ENCODE measurements at places on chromosomes 5 and 9. TPM values are rescaled to one million over a fixed set of nuclear protein-coding genes. Genes with fewer than 3 reads are reported as not detected.

The CSF2 gene
- not detected for polyA plus RNA-seq

The RNF183 gene
- polyA plus RNA-seq = 0.67 TPM

The SNX2 gene
- 125 TPM for polyA plus RNA-seq

The TIMD4 gene
- polyA plus RNA-seq = 0.33 TPM

The ANKRD55 gene
- polyA plus RNA-seq = 0.45 TPM

The LHX6 gene
- 18.2 TPM for polyA plus RNA-seq

The SLC6A19 gene
- polyA plus RNA-seq = not detected

The PRR16 gene
- polyA plus RNA-seq = 12.8 TPM

DNA sequence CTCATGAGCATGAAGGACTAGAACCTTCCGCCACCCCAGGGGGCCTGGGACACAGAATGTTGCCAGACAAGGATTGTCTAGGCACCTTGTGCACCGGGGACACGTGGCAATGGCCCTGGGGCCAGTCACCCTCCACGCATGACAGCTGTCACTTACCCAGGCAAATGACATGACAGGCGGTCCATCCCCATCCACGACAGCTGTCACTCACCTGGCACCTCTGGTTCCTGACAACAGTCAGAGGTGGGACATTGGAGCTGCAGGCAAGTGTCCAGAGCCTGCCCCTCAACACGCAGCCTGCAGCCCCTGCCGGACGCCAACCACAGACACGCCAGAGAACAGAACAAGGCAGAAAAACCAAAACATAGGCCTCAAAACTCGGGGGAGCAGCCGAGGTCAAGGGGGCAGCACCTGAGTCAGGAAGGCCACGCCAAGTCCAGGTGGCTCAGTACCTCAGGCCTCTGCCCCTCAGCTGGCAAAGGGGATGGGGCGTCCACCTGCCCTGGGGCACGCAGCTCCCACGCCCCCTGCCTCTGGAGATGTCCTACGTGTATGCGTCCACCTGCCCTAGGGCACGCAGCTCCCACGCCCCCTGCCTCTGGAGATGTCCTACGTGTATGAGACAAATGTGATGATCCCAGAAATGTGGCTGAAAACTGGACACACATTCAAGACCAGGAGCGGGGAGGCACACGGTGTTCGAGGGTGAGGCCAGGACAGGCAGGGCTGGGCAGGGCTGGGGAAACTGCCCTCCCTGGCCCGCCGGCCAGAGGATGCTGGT lies 14.5 kb downstream of the VAV2 start:
- DNase-seq = no peak

GRCh38 chr9:127642082-127642740 lies 30.1 kb downstream of the STXBP1 start:
- peak; percentile 39 for DNase-seq

GRCh38 chr5:1162751-1163150 lies 38.6 kb upstream of the SLC6A19 start:
- no peak for DNase-seq

DNA sequence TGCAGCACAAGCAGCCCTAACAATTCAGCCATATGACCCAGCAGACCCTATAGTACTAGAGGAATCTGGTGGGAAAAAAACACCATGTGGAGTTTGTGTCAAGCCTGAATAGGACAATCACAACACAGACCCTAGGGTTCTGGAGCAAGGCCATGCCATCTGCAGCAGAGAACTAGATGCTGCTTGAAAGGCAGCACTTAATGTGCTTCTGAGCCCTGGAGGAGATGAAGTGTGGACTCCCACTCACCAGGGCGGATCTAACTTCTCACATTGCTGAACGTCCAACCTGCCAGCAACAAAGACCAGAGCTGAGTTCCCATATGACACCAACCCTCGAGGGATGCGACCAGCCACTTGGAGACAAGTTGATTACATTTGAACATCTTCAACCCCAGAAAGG lies 43.2 kb downstream of the GABBR2 start:
- DNase-seq = no peak

DNA sequence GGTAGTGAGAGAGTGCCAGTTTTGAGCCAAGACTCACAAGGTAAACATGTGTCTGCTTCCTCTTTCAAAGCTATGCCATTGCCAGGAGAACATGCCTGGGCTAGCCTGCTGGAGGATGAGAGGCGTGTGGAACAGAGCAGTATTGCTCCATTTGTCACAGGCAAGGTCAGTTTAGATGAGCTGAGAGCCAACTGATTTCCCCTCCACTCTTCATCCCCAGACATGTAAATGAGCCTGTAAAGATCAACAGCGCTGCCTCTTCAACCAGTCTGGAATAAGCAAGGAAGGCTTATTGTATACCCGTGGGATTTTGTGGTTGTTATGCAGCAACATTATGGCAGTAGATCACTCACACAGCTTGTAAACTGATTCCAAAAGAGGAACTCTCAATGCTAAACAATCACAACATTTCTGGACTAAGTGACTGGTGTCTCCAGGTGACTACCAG lies 8.2 kb upstream of the GDNF start:
- no peak for DNase-seq

DNA sequence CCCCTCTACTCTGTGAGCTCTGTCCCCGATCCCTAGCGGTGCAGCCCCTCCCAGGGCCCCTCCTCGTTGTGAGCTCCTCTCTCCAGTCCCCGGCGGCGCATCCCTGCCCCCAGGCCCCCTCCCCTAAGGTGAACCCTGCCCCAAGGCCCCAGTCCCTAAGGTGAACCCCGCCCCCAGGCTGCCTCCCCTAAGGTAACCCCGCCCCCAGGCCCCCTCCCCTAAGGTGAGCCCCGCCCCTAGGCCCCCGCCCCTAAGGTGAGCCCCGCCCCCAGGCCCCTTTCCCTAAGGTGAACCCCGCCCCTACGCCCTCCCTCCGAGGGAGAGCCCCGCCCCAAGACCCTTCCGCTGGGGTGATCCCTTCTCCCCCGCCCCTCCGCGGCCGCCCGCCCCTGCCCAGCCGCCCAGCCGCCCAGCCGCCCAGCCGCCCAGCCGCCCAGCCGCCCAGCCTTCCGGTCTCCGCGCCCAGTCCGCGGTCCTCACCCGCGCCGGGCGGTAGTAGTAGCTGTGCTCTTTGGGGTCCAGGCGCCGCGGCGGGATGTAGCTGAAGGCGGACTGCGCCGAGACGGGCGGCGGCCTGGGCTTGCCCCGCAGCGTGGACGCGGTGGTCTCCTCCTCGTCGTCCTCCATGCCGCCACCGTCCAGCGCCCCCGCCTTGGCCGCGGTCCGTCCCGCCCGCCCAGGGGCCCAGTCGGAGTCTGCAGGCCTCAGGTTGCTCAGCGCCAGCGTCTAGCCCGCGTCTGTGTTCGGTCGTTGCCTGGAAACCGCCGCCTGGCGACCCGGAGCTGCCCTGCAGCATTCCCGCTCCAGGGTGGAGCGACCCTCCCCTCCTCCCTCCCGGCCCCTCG lies at the start of gene CFAP90:
Gene CFAP90 (minus strand): TSS at position 739 of the 845 bp plus-strand sequence. CDS start 112 bp downstream, at position 627.
- peak; percentile 85 for DNase-seq

DNA sequence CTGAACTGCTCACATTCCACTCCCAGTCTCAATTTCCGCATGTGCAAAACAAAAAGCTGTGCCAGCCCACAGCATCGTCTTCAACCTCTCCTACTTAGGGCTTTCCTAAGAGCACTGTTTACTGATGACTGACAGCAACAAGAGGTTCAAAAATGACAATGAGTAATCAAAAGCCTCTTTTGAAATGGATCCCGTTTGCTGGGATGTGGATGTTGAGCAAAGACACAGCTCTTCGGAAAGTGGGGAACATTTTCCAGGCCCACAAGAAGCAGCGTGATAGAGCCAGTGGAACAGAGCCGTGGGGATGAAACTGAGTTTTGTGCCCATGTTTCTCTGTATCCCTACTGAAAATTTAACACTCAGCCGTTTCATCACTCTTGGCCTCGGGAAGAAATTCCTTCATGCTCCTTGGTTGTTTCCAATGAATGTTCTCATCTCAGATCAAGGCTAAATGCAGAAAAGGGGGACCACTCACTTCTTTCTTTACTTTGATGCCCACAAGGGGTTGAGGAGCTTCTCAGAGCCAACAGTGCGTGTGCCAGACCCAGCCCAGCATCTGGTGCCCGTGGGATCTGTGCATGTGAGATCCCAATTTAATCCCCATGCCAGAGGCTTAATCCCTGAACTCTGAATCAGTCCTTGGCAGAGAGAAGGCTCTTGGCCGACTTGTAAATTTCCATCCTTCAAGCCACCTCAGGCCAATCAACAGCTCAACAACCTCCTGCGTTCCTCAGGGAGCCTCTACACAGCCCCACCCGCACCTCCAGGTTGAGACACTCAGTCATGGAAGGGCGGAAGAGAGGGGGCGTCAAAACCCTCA lies 230.2 kb upstream of the DAPK1 start:
- DNase-seq = no peak

GRCh38 chr9:8157683-8158324 lies 358.2 kb upstream of the DMAC1 start:
- DNase-seq = no peak

- no peak for DNase-seq
These were observed 40.9 kb downstream of the NFIB start for GRCh38 chr9:14272927-14273528.

DNA sequence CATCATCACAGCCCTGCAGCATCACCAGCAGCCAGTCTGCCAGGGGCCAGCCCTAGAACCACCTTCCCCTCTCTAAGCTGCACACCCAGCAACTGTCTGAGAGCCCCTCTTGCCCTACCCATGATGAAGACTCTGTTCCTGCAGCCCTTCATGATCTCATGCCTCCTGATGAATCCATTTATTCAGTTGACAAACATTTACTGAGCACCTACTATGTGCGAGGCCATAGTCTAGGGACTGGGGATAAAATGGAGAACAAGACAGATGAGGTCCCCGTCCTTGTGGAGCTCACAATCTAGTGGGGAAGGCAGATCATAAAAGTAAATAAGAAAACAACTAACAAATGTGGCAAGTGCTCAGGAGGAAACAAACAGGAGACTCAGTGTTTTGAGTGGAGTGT lies 96.3 kb downstream of the PCDH1 start:
- no peak for DNase-seq

- DNase-seq = peak; percentile 88
These were observed 111.9 kb downstream of the NR6A1 start for GRCh38 chr9:124659099-124659659.

DNA sequence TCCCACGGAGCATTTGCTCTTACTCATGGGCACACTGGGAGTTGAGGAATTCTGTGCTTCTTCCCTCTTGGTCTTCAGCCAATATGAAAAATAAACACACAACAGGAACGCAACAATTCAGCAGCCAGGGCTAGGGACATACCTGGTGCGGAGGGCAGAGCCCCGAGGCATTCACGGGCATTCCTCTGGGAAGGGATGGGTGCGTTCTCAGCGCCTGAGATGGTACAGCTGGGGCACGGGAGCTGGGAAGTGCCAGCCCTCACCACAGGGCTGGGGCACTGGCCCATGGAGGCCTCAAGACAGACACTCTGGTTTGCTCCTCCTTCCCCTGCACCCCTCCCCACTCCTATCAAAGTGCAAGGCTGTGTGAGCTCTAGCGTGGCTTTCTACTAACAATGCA lies 2.1 kb downstream of the SLC6A3 start:
- no peak for DNase-seq

- no peak for DNase-seq
These were observed 50.7 kb downstream of the P4HA2 start for GRCh38 chr5:132176987-132177386.

DNA sequence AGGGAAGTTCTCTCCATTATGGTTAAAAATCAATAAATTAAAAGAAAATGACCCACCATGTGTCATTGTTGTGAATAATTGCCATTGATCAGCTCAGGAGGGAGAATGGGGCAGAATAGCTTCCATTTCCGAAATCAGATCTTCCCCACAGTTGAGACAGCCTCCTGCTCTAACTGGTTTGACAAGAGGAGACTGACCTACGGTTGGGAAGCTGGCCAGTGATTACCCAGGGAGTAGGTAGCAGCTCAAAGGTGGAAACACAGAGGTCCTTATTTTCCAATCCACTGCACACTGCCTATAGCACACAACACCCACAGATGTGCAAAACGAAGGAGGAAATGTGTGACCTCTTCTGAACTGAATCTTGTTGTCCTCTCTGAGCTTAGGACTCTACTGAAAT lies 69.0 kb upstream of the DAPK1 start:
- DNase-seq = no peak

DNA sequence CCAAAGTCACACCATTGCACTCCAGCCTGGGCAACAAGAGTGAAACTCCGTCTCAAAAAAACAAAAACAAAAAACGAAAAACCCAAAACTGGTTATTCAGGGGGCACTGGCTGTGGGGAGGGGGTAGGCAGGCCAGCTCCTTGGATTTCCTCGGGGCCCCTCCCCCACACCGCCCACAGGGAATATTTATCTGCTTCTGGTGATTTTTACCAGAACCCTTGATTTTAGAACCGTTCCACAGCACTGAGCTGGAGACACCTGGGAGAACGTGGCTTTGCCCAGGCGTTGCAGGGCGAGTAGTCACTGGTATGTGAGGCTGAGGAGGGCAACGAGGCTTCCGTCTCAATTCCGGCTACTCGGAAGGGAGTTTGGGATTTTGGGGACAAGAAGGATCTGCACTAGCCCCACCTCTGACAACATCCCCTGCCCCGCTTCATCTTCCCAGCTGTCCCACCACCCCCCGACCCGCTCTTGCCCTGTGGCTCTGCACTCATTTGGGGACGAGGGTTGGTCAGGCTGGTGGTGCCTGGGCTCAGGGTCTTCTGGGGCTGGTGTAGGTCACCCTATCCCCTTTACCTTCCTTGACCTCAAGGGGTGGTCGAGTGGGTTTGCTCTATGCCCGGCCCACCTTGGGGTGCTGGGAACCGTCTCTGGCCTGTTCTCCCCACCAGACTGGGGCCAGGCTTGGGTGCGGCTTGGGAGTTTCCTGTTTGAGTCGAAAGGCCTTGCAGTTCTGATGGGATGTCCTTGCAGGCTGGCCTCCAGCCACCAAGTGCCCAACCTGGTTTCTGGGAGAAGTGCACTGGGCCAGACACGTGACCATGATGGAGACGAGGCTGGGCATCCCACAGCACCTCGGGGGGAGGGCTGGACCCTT lies 3.5 kb downstream of the AHRR start:
- DNase-seq = no peak

DNA sequence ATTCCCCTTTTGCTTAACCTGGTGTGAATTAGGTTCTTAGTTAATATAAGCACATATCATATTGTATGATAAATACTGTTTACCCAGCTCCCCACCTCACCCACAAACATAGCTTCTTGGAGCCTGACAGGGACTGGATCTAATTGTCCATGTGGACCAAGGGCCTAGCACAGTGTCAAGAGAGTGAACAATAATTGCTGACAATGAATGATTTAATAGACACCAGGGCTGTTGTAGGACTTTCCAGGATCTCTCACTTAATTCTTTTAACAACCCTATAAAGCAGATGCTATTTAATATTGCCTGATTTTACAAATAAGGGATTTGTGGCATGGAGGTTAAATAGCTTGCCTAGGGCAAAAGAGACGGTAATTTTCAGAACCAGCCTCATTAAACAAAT lies 24.8 kb downstream of the AK3 start:
- no peak for DNase-seq

GRCh38 chr5:168734119-168734518 lies 155.0 kb upstream of the PANK3 start:
- no peak for DNase-seq

- no peak for DNase-seq
These were observed 91.1 kb upstream of the CD180 start for GRCh38 chr5:67287510-67288268.
